CD4-positive, alpha-beta memory T cell (primary cell): ENCODE measurements at places on chromosomes 7 and 10.

DNA sequence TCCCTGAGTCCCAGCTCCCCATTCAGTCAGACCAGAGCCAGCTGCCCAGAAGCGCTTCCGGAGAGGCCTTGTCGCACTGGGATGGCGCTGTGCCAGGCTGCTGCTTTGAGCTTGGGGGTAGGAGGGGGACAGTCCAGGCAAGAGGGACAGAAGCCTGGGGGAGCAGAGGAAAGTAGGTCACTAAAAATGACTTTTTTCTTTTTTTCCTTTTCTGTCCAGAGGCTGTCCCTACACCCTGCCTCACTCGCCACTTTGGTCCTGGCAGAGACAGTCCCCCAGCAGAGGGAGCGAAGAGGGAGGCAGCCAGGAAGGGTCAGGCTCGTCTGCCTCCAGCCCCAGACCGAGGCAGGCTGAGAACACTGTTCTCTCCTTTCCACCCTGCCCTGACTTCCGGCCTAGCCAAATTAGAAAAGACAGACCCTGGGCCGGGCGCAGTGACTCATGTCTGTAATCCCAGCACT lies 15.8 kb upstream of the TRIM8 start:
- no peak for DNase-seq

- DNase-seq = no peak
Observed at GRCh38 chr10:72852508-72852907, 41.0 kb upstream of the OIT3 start.

DNA sequence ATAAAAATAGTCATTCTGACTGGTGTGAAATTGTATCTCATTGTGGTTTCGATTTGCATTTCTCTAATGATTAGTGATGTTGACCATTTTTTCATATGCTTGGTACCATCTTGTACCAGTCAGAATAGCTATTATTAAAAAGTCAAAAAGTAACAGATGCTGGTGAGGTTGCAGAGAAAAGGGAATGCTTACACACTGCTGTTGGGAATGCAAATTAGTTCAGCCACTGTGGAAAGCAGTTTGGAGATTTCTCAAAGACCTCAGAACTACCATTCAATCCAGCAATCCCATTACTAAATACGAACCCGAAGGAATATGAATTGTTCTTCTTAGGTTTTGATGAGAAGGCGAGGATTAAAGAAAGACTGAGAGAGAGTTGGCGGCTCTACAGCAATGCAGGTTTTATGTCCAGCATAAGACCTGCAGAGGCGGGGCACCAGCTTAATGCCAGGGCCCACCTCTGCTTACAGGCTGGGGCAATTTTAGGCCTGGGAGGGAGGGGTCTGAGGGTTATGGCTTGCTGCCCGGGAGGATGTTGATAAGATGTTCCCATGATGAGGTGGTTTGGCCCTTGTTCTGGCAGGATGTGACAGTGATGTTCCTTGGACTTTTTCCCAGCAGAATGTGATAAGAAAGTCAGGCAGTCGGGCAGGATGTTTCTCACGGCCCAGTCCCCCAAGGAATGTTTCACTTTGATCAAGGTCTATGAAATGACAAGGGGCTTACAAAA lies 74.4 kb downstream of the MEST start:
- no peak for DNase-seq

- no peak for DNase-seq
Observed at GRCh38 chr10:95783741-95784140, 27.8 kb downstream of the ENTPD1 start.

DNA sequence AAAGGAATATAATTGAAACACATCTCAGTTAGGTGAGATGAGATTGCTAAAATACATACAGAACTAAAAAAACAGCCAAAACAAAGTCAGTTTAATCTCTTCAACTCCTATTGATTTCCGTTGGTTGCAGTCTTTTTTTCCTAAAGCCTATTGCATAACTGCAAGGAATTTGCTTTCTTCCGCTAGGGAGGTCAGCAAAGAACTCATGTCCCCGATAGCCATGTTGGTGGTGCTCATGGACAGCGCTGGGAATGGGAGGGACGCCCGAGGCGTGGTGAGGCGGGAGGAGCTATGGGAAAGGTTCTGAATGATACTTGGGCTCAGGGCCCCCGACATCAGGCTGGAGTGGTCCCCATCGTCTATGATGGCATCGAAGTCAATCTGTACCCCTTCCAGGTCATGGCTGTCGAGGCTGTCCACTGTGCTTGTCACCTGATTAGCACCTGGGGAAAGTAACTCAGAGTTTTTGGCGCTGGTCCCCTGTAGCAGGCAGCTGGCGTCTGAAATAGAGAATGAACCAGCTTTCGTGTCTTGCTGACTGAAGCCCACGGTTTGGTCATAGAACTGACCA lies 261.4 kb upstream of the INHBA start:
- DNase-seq = no peak

DNA sequence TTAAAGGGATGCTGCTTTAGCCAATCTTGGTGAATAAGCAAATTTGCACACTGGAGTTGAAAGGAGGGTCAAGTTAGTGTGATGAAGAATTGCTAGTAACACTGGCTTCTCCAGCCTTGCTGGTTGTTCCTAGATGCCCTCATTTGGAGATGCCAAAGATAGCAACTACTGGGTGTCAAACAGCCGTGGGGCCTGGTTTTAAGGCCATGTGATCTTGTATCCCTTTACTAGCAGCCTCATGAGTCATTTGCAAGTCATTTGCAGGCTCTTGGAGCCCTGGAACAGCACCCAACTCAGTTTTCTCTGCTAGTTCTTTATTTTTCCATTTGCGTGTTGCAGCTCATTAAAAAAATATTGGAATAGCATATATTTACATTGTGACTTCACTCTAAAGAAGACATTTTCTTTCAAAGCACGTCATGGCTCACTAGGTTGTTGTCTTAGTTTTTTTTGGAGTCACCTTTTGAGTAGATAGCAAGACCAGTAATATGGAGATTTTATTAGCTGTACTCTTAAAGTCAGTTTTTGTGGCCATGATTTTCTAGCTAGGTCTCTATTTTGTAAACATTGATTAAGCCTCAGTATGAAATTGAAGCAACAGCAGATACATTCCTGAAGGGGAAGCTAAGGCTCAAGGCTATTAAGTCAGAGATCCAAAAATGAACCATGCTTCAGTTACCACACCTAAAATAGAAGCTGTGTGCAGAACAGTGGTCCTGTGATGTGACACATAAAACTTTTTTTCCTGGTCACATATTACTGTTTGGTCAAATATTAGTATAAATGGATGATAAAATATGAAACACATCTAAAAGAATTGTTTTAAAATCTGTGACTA lies 1.3 kb downstream of the LSMEM1 start:
- no peak for DNase-seq

DNA sequence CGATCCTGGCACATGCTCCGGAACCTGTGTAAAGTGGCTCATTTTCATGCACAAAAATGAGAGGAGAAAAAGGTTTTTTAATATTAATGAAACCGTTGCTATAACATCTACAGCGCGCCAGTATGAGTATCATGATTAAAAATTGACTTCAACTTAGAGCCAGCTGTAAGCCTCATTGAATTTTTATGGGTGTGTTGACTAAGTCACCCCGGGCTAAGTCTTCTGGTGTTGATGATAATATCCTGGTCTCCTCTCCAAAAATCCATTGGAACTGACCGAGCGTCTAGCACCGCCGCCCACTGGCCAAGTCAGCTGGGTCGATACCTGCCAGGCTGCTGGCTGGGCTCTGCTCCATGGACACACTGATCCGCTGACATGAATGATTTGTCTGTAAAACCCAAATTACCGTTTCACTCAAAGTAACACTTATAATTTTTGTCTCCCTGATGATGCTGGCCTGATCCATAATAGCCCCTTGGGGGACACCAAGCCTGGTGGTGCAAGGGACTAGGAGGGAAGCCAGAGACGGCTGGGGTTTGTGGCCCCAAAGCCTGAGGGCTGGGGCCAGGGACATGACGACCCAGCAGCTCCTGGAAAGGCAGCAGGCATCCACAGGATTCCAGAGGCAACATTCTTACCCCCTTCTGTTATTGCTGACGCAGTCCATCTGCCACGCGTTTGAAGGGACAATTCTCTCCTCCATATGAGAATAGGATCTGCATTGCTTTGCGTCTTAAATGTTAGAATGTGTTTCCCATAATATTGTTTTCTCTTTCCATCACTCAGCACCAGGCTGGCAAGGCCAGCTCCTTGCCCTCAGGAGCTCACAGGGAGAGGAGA lies 131.0 kb upstream of the PPP2R2D start:
- no peak for DNase-seq

GRCh38 chr7:130040576-130040975 lies 10.6 kb downstream of the ZC3HC1 start:
- DNase-seq = no peak

GRCh38 chr10:34193931-34194626 lies 621.0 kb downstream of the PARD3 start:
- no peak for DNase-seq

DNA sequence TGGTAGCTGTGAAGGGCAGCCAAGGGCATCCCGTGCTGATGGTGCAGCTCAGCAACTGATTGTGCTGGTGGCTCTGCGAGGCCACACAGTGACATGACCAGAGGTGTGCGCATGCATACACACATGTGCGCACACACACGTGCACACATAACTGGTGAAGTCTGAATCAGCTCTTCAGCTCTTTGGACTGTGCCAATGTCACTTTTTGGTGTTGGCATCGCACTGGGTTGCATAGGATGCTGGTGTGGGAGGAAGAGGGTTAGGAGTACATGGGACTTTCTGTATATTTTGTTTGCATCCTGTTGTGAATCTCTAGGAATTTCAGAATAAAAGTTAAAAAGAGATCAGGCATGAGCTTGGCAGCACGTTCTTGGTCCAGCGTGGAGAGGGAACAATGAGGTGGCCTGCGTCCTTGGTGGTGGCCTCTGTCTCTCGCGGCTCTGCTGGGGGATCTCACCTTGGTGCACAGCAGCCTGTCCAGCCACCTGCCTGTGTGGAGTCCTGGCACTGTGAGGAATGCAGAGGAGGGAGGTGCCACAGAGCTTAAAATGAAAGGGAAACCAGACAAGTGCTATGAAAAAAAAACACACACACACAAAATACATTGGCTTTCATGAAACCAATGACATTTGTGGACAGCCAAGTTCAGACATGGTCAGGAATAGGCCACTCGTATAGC lies 124.0 kb downstream of the TRRAP start:
- DNase-seq = no peak

- DNase-seq = no peak
Observed at GRCh38 chr10:56028298-56029132, 332.5 kb downstream of the ZWINT start.

DNA sequence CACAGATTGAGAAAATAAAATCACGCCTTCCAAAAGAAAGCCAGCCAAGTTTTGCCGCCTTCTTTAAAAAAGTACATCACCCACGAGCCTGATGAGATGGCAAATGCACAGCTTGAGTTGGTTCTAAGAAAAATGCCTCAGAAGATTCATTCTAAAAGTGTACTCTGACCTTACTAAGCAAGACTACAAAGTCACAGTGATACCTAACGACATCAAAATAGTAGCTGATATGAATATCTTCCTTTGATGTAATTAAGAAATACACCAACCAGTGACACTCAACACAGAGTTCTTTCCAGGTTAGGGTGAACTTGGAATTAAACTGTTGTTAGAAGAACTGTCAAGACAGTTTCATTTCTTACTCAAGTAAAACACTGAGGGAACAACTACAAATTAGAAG lies 78.0 kb upstream of the AMPH start:
- DNase-seq = no peak

DNA sequence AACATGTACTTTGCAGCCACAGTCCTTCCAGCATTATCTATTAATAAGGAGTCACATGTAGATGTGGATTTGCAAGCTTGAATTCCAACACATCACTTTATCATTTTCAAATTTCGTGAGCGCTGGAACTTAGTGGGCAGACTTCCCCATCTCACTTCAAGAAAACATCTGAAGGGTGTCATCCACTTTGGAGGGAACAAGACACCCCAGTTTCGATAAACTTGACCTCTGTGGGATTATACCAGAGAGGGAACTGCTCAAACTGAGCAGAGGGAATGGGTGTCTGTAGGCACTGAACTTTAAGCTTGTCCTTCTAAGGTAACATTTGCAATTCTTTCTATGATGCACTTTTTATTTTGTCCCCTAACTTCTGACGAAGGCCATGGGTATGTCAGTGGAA lies 27.5 kb downstream of the ADRB1 start:
- DNase-seq = no peak

- no peak for DNase-seq
Observed at GRCh38 chr7:104922182-104923009, 91.6 kb upstream of the KMT2E start.

DNA sequence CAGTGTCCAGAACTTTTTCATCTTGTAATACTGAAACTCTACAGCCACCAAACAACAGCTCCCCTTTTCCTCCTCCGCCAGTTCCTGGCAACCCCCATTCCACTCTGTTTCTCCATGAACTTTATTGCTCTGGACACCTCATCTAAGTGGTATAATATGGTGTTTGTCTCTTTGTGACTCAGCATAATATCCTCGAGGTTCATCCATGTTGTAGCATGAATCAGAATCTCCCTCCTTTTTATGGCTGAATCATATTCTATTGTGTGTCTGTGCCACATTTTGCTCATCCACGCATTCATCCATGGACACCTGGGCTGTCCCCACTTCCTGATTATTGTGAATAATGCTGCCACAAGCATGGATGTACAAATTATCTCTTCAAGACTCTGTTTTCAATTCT lies 124.4 kb upstream of the FGFR2 start:
- no peak for DNase-seq

DNA sequence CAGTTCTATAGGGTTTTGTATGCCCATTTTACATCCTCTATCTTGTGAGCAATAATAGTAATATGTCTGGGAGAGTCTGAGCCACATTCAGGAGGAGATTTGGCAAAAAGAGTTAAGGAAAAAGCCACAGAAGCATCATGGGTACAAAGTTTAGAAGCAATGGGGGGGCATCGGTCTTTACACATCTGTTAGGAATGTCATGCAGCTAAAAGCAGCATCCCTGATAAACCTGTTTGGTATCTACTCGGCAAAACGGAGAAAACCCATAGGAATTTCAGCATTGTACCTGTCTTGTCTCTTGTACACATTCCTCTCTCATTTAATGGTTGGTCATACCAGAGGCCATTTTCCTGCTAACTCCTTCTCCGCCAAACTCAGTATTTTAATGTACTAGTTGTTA lies 12.5 kb upstream of the HERPUD2 start:
- DNase-seq = no peak

- DNase-seq = no peak
Observed at GRCh38 chr7:108454674-108455550, 1.3 kb downstream of the NRCAM start.

GRCh38 chr10:13347500-13348156 lies 465 bp downstream of the SEPHS1 start:
- DNase-seq = peak; percentile 85
